ENCODE measurements at places on chromosomes 2 and 18.

DNA sequence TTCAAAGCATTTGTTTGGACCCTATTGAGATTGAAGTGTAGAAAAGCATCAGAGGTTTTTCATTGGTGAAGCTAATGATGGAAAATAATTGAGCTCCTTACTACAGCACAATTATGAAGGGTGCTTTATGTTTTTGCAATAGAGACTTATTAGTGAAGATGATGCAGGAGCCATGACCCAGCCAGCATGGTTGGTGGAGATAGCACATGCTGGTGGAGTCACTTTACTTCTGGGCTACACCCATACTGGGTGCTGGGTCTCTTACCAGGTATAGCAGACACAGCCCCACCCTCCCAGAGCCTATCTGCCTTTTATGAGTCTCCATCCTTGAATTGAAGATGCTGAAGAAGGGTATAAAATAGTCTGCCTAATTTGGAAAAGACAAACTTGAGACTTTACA is 3.6 kb downstream of the ACP1 start:
- DNase-seq: no peak

DNA sequence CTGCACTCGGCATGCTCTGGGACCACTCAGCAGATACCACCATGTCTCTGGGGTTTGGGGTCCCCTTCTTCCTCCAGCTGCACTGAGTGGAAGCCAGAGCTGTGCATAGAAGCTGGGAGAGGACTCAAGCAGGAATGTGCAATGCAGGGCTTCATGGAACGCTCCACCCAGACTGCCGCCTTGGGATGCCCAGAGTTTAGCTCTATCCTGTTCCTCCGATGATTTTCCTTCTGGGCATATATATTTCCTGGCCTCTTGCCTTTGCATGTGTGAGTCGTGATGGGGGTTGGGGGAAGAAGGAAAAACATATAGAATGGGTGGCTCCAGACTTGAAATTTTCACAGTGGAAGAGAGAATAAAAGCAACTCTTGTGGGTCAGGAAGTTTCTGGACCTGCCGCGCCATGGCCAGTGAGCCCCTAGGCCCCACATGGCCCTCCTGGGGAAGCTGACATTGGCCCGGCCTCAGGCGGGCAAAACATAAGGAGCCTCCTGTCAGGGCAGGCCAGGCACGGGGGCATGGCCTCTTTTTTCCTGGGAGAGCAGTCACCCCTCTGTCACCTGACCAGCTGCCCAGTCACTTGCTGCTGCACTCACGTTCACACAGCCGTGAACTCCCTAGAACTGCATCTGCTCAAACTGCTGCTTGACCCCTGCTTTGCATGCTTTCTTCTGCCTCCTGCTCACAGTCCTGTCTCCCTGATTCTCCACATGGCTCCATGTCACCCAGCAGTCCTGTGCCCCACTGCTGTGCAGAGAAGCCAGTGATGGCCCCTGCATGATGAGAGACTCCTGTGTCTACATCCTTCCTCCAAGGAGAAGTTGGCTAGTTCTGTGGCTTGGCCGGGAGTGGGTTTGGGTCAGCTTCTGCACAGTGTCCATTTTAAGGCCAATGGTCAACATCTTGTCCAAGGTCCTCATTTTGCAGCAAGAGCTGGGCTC is 197.8 kb downstream of the CTIF start:
- no peak for DNase-seq

DNA sequence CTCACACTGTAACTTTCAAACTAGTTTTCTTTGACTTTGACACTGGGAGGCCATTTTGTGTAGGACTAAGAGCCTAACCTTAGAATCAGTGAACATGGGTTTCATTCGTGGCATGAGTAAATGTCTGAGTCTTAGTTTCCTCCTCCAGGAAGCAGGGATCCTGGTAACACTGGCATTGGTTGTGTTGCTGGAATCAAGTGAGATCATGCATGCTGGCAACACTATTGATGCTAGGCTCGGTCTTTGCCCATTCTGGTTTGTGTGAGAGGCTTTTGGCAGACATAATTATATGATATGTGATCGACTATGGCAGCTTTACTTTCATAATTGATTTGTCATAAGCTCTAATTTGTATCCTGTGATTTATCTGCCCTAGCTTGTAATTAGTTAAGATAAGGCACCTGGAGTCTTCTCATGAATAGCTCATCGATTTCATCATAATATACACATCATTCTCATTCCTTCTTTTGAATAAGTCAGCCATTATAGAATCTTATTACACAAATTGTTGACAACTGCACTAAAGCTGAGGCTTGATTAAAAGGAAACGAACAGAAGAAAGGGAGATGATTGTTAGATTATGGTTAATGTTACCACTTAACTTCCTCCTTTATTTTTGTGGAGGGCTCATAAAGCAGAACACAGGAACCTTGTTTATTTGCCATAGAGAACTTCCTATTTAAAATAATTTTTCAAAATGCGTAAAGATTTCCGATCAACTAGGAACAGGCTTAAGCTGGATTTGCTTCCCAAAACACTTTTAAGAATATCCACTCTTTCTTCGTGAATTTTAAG is 12.6 kb downstream of the PPP1R1C start:
- DNase-seq: no peak

- DNase-seq: no peak
These were observed 167.7 kb downstream of the CAMKMT start for GRCh38 chr2:44529448-44529847.

DNA sequence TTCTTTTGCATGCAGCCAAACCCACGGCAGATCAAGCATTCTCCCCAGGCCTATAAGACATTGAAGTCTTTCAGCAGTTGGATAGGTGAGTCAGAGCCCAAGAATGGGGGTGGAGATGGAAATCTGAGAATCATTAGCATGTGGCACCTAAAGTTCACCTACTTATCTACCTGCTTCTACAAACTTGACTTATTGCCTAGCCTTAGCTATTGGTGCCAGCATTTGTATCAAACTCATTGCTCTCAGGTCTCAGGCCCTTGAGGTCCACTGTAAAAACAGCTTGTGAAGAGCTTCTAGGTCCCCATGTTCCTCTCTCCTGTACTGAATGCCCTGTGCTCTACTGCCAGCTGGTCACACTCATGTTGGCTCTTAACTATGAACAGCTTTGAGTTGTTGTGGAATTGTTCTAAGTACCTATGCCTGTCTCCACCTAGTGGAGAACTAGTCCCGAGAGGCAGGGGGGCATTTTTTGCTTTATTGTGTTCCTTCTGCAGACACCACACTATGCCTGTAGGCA is 278.4 kb upstream of the SPRED2 start:
- no peak for DNase-seq

GRCh38 chr2:117562654-117563053 is 251.8 kb upstream of the DDX18 start:
- DNase-seq: no peak

- DNase-seq: no peak
These were observed 38.9 kb downstream of the CTAGE1 start for GRCh38 chr18:22378672-22379282.

DNA sequence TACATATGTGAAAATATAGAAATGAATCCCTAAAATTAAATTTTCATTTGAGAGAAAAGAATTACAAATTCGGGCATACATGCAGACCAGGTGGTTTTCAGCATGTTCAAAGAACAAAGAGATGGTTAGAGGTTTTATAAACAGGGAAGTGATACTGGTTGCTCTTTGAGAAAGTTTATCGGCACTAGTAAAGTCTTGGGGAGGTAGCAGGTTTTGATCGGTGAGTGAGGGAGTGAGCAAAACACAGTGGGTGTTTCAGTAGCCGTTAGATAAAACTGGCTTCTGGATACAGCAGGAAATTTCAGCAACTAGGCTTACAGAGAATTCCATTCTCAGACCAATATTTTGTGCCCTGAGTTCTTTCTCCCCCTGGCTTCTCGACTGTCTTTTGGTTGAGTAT is 51.1 kb downstream of the DSC3 start:
- DNase-seq: no peak

Measured in activated naive CD4-positive, alpha-beta T cell treated with anti-CD3 and anti-CD28 coated beads, Interleukin-2, amount 10 ng/mL, durations not matched to agents 7 days and 5 days (primary cell).